ENCODE measurements at places on chromosomes 1 and 21.

- no peak for DNase-seq
Observed at GRCh38 chr1:77994117-77994705, 10.5 kb upstream of the DNAJB4 start.

- no peak for DNase-seq
Observed at GRCh38 chr1:94949681-94950661, 23.1 kb upstream of the CNN3 start.

DNA sequence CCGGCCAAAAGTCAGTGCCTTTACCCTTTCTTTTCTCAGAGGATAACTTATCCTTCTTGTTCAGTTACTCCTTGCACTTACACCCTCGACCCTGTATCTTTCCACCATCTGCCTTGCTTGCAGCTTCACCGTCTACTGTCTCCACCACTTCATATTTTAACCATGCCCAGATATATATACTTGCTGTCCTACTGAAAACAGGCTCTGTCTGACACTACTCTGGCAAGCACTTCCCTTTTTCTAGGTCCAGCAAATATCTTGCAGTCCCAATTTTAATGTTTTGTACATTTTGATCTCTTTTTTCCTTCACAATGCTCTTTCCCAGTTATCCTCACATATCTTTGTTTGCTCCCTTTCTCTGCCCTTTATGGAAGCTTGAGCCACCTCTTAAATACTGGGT, 308.6 kb downstream of the TPR start:
- DNase-seq, result no peak

DNA sequence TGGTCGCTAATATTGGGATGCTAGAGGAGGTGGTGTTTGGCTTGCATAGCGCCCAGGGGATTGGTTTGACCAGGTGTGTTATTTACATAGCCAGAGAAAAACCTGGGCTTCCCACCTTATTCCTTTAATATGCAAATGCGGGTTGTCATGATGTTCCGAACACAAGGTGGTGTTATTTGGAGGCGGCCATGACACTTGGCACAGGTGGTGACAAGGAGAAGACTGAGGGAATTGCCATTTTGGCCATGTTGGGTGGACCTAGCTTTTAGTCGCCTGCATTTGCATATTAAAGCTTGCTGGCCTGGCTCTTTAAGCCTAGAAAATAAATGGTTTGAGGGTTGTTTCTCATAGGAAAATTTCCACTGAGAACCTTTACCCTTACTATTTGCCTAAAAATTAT, 490.5 kb downstream of the SIPA1L2 start:
- DNase-seq, result no peak

DNA sequence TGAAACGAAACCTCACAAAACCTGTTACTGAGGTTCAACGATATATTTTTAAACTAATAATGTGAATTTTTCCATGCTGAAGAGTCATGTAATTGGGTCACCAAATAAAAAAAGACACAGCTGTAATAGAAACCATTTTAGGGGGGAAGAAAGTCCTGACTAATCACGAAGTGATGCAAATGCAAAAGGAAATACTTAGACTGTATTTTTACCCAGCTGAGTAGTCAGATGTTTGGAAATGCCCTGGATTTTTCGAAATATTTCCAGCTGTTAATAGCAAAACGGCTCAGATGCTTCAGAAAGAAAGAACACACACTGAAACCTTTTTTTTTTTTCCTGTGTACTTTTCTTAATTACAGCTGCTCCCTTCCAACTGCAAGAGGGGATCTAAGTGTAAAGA, 210.3 kb downstream of the SETD4 start:
- DNase-seq, result no peak

DNA sequence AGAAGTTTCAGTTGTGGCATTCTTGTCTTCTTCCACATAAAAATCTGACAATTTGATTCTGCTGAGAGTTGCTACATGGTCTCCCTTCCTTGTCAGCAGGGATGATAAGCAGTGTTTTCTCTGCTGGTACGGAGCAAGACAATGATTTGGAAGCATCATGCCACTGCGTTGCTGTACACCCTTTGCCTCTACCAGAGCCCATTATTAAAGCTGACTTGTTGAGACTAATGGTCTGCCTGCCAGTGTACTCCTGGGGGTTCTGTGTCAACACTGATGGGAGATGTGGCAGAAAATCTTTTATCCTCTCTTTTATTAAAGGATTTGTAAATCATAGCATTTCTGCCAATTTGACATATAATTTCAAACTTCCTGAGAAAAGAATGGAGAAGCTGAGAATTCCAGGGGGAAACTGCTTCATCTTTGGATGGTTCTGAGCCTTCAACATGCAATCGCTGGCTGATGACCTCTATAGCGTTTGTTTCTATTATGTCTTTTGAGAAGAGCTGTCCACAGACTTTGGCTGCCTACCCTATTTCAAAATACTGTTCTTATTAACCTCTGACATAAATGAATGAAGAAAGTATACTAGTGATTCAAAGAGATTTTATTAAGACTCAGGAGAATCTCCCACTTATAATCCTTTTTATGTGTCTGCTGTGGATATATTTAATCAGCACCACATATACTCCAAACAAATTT, 47.9 kb upstream of the DYNLT5 start:
- DNase-seq, result no peak

DNA sequence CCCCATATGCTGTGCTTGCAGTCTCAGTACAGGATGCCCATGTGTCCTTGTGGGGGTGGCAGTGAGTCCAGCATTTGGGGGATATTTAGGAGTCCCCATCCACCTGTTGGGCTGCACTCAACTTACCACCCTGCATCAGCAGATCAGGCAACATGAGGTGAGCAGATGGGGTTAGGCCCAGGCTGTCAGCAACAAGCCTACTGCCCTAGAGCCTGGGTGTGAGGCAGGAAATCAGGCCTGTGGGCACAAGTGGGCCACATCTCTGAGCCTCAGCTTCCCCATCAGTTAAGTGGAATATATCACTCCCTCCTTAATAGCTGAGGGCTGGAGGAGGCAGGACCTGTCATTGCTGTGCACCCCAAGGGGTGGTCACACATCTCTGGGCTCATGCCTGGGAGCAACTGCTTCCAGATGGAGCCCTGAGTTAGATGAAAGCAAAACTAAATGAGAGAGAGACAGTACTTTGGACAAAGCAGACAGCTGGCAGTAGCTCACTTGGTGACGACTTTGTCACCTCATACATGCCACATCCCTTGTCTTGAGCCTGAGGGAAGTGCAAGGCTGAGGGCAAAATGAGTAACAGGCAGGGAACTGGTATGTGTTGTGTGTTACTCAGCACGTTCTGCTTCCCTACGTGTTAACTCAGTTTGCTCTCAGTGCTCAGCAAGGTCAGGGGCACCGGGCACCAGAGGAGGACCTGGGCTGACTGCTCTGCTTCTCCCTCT, 48.4 kb downstream of the TRIM11 start:
- no peak for DNase-seq

DNA sequence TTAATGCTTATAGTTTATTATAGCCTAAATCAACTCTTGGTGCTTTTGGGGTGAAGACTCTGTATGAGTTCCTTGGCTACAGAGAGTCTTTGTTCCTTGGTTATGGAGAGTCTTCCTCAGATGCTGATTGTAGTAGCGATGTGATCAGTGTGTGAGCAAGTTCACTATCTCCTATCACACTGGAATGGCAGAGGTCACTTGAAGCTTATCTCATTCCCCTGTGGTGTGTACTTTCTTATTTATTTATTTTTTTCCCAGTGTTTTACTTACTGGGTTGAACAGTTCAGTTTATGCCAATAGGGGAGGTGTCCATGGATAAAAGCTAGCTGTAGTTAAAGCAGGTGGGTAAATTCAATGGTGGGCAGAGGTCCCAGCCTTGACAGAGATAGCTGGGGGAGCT, 20.1 kb upstream of the MAB21L3 start:
- DNase-seq, result no peak

DNA sequence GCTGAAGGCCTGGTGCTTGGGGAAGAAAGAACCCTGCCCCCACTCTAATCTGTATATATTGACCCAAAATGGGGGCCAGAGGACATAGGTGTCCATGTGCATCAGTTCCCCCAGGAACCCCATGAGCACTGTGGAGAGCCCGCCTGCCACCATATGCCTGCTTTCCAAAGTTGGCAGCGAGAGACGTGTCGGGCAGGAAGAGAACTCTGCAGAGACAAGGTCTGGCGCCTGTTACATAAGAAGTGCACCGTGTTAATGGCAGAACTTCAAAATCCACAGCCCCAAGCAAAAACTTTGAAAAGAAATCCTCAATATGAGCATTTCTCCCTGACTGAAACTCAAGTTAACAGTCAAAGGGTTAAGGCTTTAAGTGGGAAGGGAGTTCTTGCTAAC, 8.0 kb downstream of the CTNNBIP1 start:
- DNase-seq, result no peak

DNA sequence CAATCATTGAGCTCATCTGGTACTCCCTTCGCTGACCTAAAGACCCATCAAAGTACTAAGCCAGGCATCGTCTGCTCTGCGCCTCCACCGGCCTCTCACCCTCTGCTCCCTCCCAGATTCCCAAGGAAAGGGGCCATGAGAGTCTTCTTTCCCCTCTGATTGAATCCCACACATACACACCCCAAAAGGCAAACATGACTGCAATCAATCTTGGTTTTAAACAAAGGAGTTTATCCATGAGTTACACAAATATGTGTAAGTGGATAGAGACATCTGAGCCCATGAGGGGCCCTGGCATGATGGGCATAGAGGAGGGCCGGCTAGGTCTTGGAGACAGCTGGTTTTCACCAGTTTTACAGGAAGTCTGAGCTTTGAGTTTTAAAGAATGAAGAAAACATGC, 50.9 kb downstream of the CAPN2 start:
- DNase-seq, result no peak

GRCh38 chr1:247079141-247079874, 697 bp upstream of the ZNF670 start:
- DNase-seq, result no peak

GRCh38 chr1:199736646-199737045, 290.9 kb upstream of the NR5A2 start:
- DNase-seq, result no peak

DNA sequence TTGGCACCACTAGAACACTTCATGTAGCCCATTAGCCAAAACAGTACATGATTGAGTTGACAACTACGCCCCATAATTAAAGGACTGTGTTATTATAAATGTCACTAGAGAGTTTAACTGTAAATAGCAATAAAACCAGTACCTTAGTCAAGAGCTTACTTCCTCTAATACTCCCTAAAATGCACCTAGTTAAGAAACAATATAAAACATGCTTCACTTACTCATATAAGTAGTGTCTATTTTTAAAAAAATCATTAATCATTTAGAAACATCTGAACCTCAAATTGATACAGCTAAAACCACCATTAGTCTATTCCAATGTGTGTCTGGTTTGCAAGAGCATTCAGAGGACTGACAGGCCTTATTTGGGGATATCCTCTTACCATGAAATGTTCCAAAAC, 25.3 kb downstream of the PTP4A2 start:
- no peak for DNase-seq

- no peak for DNase-seq
Observed at GRCh38 chr1:211634931-211635330, 40.5 kb downstream of the NEK2 start.

DNA sequence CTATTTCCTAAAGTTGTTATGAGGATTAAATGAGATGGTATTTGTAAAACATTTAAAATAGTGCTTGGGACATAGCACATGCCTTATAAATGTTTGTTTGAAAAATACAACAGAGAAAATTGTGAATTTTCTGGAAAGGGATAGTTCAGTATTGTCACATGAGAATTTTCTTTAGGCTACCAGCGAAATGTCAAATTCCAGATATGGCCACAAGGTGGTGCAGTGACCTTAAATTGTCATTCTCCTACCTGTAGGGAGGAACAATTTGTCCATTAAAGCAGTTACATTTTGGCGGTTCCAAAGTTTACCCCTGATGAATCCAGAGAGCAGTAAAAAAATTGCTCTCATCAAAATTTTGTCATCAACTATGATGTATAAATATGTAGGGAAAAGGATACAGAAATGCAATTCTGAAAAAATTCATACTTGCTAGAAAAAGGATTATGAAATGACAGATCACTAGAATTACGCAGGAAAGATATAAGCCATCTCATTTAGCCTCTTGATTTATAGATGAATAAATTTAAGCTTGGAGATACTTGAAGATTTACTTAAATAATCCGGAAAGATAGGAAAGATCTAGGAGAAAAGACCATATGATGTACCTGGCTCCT, 50.2 kb upstream of the TSHB start:
- peak; percentile 54 for DNase-seq

GRCh38 chr1:173113015-173113741, 62.4 kb upstream of the TNFSF18 start:
- DNase-seq, result no peak

- DNase-seq, result no peak
Observed at GRCh38 chr1:47843059-47843458, 154.1 kb downstream of the TRABD2B start.

DNA sequence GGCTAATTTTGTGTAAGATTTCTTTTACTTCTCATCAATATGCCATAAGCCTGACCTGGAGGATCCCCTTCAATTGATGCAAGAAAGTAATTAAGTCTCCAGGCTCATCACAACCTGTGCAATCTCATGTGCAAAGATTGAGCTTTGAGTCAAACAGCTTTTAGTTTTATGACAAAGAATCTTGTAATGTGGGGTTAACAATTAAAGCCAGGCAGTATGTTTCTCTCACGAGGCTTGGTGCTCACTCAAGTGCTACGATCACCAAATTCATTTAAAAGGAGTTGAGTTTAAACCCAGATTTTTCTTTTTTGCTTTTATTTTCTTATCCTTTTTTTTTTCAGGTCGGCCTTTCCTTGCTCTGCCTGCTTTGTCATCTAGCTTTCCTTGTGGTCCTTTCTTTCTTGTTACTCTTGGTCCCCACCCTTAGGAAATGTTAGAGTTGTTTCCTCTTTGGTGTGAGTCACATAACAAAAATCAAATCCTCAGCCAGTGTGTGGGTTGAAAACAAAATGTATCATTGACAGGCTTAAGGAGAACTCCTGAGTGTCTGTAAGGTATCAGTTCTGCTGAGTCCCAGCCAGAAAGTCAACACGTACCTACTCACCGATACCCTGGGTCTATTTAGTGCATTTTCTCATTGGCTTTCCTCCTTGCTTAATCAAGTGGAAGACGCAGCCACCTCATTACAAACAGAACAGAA, 1037.2 kb downstream of the ADGRL2 start:
- DNase-seq, result no peak

DNA sequence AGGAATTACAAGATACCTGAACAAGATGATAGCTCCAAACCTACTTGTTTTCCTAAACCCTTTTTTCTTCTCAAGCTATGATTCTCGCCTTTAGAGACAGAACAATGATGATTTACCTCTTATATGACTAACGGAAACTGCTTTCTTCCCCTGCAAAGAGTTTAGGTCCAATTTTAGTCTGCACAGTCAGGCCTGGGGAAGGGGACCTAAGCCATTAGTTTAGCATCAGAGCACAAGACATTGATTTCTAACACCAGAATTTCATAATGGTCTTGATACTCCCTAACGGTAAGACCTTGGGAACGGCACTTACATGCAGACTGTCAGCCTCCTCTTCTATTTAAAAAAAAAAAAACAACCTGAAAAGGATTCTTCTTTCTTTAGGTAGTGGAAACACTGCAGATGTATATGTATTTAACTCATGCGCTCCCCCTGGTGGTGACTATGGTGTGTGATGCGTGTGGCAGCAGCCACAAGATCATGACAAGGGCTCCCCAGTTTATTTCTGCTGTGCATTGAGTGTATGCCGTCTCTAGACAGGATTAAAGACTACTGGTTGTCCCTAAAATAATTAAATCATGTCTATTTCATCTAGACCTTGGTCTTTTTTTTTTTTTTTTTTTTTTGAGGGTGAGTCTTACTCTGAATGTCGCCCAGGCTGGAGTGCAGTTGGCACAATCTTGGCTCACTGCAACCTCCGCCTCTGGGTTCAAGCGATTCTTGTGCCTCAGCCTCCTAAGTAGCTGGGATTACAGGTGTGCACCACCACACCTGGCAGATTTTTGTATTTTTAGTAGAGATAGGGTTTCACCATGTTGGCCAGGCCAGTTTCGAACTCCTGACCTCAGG, 37.3 kb upstream of the TMEM222 start:
- DNase-seq, result peak; percentile 69

GRCh38 chr21:40438616-40439015, 408.3 kb downstream of the DSCAM start:
- no peak for DNase-seq

All from retina (tissue), 1 donor.